ENCODE measurements at places on chromosomes 2 and 18.

- no peak for DNase-seq
Measured at GRCh38 chr2:85501248-85501647, 37.7 kb upstream of the MAT2A start.

DNA sequence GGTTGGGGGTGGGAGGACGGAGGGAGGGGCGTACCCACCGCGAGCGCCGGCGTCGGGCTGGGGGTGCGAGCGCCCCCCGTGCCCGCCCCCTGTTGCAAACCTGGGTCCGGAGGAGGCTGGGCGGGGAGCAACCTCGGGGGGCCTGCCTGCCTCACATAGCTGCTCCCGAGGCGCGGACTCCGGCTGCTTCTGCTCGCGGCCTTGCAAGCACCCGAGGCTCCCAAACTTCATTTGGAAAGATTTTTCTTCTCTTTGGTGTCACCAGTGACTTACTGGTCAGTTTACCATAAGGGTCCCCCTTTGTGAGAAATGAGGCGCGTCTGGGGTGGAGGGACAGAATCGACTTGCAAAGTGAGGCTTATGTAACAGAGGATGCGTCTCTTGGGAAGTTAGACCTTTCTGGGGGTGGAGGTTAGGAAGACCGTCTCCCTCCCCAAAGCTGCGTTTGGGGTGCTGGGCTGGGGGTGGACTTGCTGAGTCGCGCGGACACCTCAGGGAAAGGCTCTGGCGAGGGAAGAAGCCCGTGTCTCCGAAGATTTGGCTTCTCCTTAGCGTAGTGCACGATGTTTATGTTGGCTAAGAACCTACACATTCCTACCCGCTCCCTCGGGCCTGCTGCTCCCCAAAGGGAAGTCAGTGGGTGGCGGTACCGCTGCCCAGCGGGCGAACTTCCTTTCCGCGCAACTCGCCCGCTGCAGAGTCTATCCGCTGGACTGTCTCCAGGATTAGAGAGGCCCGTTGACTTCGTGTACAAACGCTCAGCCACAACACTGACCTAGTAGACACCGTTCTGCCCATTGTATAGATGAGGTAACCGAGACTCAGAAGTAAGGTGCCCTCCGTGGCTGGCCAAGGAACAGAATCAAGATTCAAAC, 559 bp downstream of the TMEM37 start:
- DNase-seq: peak; percentile 49

- DNase-seq: peak; percentile 37
Measured at GRCh38 chr18:34772887-34773286, 62.8 kb downstream of the DTNA start.

- no peak for DNase-seq
Measured at GRCh38 chr2:239294571-239295054, 106.2 kb downstream of the HDAC4 start.

GRCh38 chr18:58668897-58669296, 2.4 kb upstream of the MALT1 start:
- no peak for DNase-seq

Data from AG08396 (cell line).